ENCODE measurements at places on chromosomes 4 and X.

- DNase-seq = no peak
These were observed 300.3 kb upstream of the IGFBP7 start for GRCh38 chr4:57410331-57411052.

- no peak for DNase-seq
These were observed 71.1 kb upstream of the ZCCHC13 start for GRCh38 chrX:74232859-74233258.

GRCh38 chr4:160563552-160564282, 1460.8 kb downstream of the RAPGEF2 start:
- DNase-seq = no peak

- DNase-seq = no peak
These were observed 69.8 kb upstream of the RAI2 start for GRCh38 chrX:17930850-17931249.

GRCh38 chr4:72567036-72567435, 2.0 kb downstream of the ADAMTS3 start:
- no peak for DNase-seq

DNA sequence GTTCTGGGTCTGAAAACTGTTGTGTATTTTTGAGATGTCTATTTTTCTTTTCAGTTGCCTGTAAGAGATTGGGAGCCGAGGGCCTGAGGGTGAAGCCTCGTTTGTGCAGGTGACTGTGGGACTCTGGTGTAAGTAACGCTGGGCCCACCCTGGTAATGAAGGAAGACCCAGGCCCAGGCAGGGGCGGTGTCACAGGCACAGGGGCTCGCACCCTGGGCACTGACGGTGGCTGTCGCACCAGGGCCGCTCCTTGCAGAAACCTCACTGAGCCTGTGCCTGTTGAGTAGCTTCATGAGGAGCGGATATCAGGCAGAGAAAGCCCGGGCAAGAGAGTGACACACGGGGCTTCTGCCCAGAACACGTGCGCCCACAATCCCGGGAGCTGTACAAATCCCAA, 541.4 kb downstream of the TRIML1 start:
- no peak for DNase-seq

GRCh38 chrX:6244666-6245065, 16.0 kb upstream of the NLGN4X start:
- no peak for DNase-seq

DNA sequence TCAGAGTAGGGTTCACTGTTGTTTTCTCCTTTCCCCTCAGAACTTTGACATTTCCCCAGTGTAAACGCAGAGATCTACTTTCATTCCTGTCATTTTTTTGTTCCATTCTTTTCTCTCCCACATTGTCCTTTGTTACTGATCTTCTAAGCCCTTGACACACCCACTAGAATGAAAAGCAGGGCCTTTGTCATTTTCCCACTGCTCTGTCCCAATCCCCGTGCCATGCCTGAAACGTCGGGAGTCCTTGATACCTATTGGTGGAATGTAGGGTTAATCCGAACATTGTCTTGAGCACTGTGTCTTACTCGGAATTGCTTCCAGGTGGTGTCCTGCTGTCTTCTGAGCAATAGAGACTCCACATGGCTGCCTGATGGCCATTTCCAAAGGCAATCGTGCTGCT, 887.1 kb upstream of the FRG1 start:
- DNase-seq = no peak

DNA sequence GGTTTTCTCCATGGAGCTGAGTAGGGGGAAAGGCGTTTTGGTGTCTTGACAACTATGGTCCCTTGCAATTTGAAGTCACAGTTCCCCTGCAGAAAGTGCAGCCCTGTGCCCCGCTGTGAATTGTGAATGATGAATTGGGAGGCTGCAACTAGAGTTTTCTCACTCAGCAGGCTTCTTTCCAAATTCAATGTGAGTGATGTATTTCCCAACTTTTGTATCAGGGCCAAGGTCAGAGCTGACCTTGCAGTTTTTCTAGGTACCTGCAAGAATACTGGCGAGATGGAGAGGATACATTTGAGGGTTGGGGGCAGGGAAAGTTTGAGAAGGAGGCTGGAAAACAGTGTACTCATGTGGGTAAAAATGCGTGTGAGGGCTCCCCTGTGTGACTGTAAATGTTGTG, 11.7 kb downstream of the PHEX start:
- no peak for DNase-seq

- no peak for DNase-seq
These were observed 225.2 kb downstream of the TEX13C start for GRCh38 chrX:125544856-125545255.

- no peak for DNase-seq
These were observed 34.9 kb upstream of the PPP2R2C start for GRCh38 chr4:6507345-6507744.

DNA sequence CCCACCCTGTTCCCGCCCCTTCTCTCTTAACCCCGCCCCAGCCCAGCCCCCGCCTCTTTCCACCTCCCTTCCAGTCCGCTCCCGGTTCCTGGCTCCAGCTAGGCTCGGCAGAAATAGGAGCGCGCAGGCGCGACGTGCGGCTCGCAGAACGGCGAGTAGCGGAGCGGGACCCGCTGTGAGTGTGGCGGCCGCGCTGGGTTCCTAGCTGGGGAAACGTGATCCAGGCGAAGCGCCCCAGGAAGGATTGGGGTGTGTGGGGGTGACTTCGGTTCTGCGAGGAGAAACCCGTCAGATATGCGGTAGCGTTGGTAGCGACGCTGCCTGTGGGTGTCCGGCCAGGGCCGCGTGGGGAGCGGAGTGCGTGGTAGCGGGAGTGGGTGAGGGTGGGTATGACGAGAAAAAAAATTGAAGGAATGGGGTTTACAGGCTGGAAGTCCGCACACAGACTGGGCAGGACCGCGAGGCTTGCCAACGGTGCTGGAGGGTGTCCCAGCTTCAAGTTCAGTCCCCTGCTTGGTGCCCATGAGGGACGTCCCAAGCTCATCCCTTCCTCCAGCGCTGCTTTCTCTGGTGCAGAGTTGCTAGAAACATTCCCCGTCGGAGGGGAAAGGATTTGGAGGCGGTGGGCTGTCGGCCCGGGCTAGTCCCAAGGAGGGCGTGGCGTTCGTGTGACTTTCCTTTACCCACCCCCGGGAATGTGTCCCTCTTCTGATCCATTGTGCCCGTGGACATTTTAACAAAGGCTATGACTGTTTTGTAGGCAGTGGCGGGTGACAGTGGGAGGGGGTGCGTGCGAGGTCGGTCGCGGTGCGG, at the start of gene PRRG1:
Gene PRRG1 (plus strand): TSS at position 144 of the 813 bp plus-strand sequence. CDS start 56,886 bp downstream, outside the sequence.
- no peak for DNase-seq

DNA sequence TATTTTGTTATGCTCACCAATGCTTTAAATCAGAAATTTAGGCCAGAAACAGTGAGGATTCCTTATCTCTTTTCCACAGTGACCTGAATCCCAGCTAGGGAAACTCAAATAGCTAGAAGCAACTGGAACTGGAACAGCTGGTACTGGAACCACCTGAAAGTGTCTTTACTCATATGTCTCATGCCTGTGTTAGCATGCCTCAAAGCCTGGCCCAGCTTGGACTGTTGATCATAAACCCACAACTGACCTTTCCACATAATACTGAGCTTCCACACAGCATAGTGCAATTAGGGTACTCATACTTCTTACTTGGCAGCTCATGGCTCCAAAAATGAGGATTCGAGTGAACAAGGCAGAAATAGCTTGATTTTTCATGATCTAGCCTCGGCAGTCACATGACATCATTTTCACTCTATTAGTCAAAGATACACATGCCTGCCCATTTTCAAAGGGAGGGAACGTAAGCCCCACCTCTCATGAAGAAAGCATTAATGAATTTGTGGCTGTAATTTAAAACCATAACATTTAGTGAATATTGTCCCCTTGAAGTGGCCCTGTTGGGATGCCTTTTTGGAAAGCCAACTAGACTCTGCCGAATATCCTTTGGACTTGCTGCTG, 80.8 kb upstream of the ACSL1 start:
- DNase-seq = no peak

DNA sequence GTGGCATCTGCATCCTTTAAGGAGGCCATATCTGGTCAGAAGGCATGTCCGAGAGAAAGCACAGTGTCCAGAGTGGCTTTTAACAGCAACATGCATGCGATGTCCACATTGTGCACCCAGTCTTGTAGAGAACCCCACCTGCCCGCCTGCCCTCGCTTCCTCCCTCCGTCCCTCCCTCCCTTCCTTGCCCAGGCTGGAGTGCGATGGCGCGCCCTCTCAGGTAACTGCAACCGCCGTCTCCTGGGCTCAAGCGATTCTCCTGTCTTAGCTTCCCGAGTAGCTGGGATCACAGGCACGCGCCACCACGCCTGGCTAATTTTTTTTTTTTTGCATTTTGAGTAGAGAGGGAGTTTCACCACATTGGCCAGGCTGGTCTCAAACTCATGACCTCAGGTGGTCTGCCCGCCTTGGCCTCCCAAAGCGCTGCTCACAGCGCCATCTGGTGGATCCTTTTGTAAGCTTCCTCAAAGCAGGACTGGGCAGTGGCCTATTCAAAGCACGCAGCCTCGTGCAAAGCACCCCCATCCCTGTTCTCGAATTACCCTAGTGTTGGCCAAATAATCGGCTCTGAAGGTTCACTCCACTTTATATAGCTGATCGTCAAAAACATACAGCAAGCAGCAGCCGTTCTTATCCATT, 15.0 kb downstream of the BRCC3 start:
- peak; percentile 27 for DNase-seq

GRCh38 chr4:83112678-83113428, 1.7 kb downstream of the PLAC8 start:
- no peak for DNase-seq

- no peak for DNase-seq
These were observed 85.8 kb downstream of the CXXC4 start for GRCh38 chr4:104408878-104409277.

GRCh38 chr4:181173046-181173445, 1070.2 kb upstream of the TENM3 start:
- DNase-seq = no peak

DNA sequence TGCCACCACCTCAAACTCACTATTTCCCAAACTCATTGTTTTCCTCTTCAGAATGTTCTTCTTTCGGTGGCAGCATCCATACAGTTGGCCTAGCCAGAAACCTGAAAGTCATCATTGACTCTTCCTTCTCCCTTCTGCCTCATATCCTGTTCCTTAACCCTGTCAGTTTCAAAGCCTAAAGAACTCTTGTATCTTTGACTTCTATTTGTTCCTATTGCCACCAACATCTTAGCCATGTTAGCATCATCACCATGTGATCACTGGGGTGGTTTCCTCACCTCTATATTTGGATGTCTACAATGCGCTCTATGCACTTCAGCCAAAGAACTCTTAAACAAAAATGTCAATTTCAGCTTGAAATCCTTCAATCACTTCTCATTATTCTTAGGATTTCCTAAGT, 29.0 kb downstream of the DDX60L start:
- no peak for DNase-seq

DNA sequence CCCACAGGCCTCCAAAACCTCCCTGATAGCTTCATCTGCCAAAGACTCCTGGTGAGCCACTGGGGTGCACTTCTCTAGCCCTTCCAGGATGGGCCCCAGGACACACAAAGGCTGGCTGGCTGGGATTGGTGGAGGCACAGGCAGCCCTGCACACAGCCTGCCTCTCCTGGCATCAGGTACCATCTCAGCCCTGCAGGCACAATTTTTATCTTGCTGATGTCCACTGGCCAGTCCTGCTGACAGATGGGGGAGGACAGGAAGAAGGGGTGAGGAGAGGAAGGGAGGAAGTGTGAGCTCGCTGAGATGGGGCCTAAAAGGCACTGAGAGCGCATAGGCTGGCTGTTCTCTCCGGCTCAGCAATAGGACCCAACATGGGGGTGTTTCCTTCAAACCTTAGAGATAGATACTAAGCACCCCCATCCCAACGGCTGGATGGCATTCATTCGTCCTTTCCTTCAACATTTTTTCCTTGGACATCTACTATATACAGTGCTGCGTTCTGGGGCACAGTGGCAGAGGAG, 92.7 kb downstream of the PJA1 start:
- DNase-seq = no peak

- DNase-seq = peak; percentile 25
These were observed 169.2 kb upstream of the MAGEB18 start for GRCh38 chrX:25968920-25969319.

GRCh38 chr4:112889619-112890527, 159.6 kb upstream of the ANK2 start:
- DNase-seq = no peak

DNA sequence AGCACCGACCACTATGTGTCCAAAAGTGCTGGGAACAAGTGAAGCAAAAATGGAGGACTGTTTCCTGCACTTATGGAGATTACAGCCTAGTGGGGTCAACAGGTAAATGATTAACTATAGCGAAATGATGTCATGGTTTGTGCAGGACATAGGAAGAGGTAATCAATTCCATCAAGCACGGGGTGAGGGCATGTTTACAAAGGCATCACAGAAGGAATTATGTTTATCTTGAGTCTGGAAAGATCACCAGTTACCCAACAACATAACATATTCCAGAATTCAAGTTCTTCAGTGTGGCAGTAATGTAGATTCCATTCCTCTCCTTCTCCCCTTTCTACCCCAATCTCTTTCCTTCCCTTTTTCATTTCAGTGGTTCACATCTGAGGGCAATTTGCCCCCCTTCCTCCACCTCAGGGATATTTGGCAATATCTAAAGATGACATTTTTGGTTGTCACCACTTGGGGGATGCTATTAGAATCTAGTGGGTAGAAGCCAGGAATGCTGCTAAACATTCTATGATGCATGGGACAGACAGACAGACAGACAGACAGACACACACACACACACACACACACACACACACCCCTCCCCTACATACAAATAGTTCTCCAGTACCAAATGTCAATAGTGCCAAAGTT, 24.1 kb downstream of the FAM47E start:
- DNase-seq = no peak

GRCh38 chrX:9677098-9677739, 88.4 kb downstream of the GPR143 start:
- DNase-seq = peak; percentile 1

DNA sequence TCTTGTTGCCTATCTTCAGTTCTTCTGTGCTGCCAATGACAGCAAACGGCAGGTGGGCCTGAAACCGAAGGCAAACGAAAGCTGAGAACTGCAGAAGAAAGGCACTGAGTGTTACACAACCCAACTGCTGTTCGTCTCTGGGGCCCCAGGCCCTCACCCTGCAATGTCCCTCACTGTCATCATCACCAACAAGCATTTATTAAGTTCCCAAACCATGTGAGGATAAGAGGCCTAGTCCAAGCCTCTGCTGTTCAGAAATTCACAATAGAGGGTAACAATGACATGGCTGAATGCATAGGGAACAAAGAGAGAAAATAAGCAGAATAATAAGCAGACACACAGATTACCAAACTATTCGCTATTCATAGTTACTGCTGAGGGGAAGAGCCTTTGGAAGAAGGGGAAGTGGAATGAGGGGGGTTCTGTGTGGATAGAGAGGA, 34.5 kb upstream of the NKRF start:
- no peak for DNase-seq

Data from stimulated activated CD4-positive, alpha-beta T cell treated with anti-CD3 and anti-CD28 coated beads, Interleukin-2, amount 100 ng/mL, for 48 hours (primary cell).